ENCODE measurements at places on chromosomes 2 and 18. TPM values are rescaled to one million over a fixed set of nuclear protein-coding genes. Genes with fewer than 3 reads are reported as not detected.

DNA sequence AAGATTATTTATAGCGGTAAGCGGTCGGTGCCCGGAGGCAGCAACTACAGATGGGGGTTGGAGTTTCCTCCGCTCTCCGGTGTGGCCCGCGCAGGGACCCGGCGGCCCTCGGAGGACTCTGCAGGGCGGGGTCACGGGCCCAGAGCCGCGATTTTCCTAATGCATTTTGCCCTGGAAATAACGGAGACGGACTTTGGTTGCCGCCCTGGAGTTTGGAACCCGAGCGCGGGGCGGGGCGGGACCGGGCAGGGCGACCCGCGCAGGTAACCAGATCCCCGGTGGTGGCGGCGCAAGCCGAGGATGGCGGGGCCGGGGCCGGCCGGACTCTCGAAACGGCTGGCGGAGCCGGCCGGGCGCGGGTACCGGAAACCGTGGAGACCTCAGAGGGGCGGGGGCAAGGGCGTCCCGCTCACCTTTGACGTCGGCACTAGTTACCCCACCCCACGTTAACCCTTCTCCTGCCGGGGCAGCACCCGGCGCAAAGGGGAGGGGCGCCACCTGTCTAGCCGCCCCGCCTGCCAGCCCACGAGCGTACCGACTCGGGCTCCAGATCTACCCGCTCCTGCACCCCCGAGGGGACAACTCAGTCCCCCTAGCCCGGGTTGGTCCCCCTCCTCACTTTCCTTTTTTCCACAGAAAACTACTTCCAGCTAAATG, 2.9 kb downstream of the CYP26B1 start:
- DNase-seq = no peak

GRCh38 chr18:25167612-25168410, 184.2 kb downstream of the ZNF521 start:
- DNase-seq = no peak

- no peak for DNase-seq
Measured at GRCh38 chr2:236663287-236664101, 93.9 kb downstream of the ACKR3 start.

GRCh38 chr2:113283704-113284284, 5.1 kb upstream of the PAX8 start:
- no peak for DNase-seq

DNA sequence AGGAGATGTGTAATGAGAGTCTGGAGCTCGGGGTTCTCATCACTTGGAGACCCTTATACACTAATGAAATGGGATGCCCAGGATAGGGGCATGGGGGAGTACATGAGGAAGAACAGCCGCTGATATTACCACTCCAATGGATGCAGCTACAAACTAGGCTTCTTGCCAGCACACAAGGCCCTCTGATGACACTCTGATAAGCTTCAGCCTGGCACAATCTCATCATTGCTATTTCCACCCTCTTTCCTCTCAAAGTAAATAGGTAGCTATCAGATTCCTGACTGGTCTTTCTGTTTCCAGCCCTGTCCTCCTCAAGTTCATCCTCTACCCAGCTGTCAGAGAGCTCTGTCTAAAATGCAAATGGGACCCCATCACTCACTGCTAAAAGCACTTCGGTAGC, 103.0 kb downstream of the GPR39 start:
- no peak for DNase-seq

DNA sequence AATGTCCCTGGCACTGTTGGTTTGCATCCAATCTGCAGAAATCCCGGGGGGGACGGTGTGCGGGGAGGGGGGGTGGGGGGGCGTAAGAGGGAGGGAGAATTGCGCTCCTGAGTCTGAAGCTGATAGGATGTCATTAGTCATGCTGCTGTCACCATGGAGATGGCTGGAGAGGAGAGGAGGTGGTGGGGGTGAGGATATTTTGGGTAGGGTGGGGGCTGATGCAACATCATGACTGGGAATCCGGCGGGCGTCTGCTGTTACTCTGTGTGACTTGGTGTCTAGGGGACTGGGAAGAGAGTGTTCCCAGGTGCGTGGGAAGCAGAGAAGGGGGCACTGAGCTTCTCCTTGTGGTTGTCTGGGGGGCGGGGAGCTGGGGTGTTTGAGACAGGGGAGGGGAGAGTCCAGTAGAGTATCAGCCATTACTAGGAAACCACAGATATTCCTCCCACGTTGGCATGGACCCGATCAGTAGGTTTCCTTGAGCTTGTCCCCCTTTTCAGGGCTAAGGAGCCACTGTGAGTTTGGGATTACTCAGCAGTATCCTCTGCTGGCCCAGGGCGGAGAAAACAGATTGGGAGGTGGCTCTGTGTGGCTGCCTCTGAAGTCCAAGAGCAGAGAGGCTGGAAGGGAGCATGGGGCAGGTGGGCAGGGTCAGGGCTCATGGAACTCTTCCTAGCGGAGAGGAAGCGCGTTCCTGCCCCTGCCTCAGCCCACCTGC, 18.9 kb downstream of the TET3 start:
- DNase-seq = peak; percentile 60

- DNase-seq = no peak
Measured at GRCh38 chr2:85733121-85733960, 20.4 kb upstream of the ATOH8 start.

GRCh38 chr2:4357121-4357520, 653.7 kb downstream of the DCDC2C start:
- DNase-seq = no peak

GRCh38 chr2:151334082-151334815, 23.1 kb upstream of the TNFAIP6 start:
- no peak for DNase-seq

DNA sequence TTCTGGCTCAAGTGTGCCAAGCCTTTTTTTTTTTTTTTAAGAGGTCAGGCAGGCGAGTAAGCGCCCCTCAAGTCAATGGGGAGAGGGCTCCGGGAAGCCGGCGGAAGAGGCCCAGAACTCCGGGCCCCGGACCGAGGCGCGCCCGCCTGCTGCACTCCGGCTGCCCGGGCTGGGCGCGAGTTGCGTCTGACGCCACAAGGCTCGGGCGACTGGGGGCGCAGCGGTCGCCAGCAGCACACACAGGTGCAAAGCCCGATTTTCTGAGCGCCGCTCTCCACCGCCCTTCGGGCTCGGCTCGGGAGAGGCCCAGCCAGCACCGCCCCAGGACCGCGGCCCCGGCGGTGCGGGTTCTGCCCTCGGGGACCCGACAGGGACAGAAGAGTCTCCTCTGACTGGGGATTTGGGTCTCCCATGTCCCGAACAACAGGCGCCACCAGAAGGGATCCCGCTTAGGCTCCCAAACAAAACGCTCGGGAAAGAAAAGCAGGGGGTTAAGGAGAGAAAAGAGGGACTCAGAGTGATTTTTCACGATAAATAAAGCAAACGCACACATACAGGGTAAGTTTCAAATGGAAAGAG, 787 bp downstream of the ERBB4 start:
- DNase-seq = peak; percentile 22

DNA sequence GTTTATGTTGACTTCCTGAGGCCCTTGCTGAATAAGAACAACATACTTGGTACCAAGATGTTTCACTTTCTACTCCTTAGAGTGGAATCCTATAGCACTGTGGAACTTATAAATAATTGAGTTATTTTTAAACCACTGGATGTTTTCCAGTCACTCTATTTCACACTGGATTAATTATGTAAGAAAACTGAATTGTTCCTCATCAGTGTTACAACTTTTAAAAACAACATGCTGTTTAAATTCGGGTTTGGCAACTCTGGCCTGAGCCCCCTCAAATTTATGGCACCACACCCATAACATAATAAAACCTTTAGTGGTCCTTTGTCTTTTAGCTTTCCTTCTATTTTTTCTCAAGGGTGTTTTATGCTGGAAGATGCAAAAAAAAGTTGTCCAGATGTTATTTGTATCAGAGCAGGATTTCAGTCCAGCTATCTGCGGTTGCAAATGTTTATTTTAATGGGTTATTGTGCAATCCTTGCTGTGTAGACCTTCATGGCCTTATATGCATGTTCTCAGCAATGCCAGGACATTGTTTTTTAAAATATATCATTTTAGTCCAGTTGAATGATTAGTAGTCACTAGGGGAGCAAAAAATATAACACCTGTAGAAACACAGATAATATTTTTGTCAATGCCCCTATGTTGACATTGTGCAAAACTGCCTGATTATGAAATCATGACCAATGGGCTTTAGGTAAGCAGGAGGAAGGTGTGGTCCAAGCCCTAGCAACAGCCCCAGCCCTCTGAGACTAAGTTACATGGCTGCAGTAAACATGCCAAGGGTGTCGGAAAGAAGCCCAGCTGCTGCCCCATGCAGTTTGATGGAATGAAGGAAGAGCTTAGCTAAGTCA, 638.0 kb upstream of the ZEB2 start:
- no peak for DNase-seq

DNA sequence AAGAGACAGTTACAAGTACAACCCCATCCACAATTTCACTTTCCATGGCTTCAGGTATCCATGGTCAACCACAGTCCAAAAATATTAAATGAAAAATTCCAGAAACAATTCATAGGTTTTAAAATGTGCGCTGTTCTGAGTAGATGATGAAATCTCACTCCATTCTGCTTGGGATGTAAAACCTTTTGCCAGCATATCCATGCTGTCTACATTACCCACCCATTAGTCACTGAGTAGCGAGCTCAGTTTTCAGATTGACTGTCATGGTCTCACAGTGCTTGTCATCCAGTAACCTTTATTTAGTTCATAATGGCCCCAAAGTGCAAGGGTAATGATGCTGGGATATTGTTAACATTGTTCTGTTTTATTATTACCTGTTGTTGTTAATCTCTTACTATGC, 40.5 kb downstream of the SMAD4 start:
- DNase-seq = no peak

- no peak for DNase-seq
Measured at GRCh38 chr2:29336341-29337241, 221.4 kb downstream of the CLIP4 start.

DNA sequence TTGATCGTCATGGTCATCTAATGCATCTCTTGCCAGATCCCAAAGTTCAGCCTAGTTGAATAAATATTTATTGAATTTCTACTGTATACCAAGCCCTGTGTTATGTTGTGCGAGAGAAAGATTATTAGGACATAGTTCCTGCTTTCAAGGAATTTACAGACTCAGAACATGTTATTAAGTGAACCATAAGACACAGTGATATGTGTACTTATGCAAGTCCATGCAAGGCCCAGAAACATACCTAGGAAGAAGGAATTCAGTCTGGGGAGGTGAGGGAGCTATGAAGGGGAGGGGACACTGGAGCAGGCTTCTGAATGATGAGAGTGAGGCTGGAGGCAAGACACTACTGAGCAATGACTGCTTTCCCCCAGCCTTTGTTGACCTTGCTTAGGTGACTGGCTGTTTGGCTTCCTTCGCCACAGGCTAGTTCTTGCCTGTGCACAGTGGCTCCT, 81.4 kb downstream of the ACAA2 start:
- no peak for DNase-seq

DNA sequence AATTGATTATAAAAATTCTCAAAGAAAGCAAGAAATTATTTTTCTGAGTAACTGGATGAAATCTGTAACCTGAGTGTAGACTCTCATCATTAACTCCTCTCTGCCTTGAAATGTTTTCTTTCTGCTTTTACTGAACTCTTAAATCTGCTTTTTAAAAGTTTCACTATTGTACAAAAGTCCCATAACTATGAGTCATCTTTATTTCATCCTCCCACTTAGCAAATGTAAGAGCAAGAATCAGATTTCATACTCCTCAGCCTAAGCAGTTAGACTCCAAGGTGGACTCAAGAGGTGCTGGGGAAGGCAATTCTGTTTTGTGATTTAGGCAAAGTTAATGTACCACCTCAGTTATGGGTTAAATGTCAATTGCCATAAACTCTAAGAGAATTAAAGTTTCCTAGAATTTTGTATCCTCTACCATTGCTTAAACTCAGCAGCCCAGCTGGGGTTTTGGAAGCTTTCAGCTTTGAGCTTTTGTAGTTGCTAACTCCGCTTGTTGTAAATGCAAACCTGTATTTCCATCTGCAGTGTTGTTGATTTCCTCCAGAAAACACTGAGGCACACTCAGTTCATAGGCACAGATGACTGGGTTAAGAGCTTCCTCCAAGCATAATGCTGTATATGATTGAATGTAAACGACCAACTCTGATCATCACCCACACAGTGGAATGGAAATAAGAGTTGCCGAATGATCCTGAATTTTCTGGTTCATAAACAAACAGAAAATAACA, 268.8 kb downstream of the ARHGAP15 start:
- no peak for DNase-seq

GRCh38 chr2:161139098-161139987, 20.9 kb upstream of the TANK start:
- DNase-seq = no peak

- DNase-seq = no peak
Measured at GRCh38 chr2:113135317-113135716, 7.9 kb downstream of the IL1RN start.

GRCh38 chr18:73645160-73645715, 502.4 kb downstream of the FBXO15 start:
- DNase-seq = no peak

DNA sequence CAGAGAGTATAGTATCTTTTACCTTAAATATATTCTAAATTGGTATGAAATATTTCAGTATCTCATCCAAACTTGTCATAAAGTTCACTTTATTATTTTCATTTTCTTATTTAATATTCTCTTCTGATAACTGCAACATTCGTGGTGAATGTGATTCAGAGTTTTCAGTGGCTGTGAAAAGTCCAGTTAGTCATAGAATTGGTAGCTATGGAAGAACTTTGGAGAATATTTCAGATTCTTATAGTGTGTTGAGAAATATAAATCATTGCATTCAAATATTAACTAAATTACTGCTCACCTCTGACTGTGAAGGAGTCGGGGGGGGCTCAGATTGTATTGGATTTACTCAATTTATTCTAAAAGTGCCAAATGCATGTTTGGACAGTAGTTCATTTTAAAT, 178.6 kb upstream of the VWC2L start:
- no peak for DNase-seq

- DNase-seq = peak; percentile 50
Measured at GRCh38 chr2:111678651-111679050, 205.3 kb downstream of the ANAPC1 start.

GRCh38 chr2:173962583-173963110, 2.5 kb downstream of the SP3 start:
- no peak for DNase-seq

Gene MYO5B
- 9.8 TPM for total RNA-seq

Gene GPAT2
- total RNA-seq = 2.0 TPM

Gene ANKRD53
- 1.2 TPM for total RNA-seq

Gene TMSB10
- total RNA-seq = 5,126 TPM

Gene RAB6C
- 0.41 TPM for total RNA-seq

Gene CRYBA2
- not detected for total RNA-seq

Gene ARHGAP15
- total RNA-seq = 19.2 TPM

Gene HK2
- total RNA-seq = 3.7 TPM
